ENCODE measurements at places on chromosomes 7 and 10. TPM values are rescaled to one million over a fixed set of nuclear protein-coding genes. Genes with fewer than 3 reads are reported as not detected.
A peak's percentile ranks its signal among the peaks of the same experiment; 100 is the strongest.

CRTAC1 gene
- 0.25 TPM for total RNA-seq

COL1A2 gene
- total RNA-seq = 86.2 TPM

GRCh38 chr7:103063895-103064294, 10.7 kb downstream of the FBXL13 start:
- H3K36me3 ChIP-seq = no peaks in the 10 kb centered on the region
- no peak for DNase-seq
- no peak overlapping the region for H3K27ac ChIP-seq
- no peak overlapping the region for H3K4me3 ChIP-seq

DNA sequence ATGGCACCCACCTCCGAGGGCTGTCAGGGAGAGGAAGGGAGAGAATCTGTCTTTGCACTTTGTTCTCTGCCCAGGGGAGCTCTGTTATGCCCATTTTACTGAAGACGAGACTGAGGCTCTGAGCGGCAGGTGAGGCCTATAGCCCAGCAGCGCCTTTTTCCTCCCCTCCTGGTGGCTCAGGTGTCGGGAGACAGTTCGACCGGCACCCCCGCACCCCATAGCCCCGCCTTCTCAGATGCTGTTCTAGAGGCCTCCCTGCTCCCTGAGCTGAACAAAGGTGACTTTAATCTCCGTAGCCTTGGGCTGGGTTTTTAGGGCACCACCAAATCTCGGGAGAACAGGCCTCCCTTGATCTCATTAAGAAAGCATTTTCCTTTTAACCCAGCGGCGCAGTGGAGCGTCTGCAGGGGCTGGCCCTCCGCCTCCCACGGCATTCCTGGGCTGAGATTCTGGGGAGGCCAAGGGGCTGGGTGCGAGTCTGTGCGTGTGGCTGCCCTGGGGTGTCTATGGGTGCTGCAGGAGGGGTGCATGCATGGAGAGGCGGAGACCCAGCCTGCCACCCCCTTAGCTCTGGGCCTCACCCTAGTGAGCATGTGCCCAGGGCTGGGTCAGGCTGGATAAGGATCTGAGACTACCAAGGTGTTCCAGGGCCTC, 3.3 kb downstream of the LFNG start:
- no peaks in the 10 kb centered on the region for H3K27me3 ChIP-seq
- H3K27ac ChIP-seq = no peak overlapping the region
- peaks cover 2% of the 10 kb centered on the region for H3K4me1 ChIP-seq
- no peaks in the 10 kb centered on the region for H3K36me3 ChIP-seq

- H3K36me3 ChIP-seq = no peaks in the 10 kb centered on the region
- H3K27ac ChIP-seq = peak overlapping the region; percentile 85
- H3K27me3 ChIP-seq = no peaks in the 10 kb centered on the region
- peaks cover 8% of the 10 kb centered on the region for H3K4me1 ChIP-seq
- no peak overlapping the region for H3K4me3 ChIP-seq
These were observed 18.9 kb upstream of the NRBF2 start for GRCh38 chr10:63114031-63114814.

DNA sequence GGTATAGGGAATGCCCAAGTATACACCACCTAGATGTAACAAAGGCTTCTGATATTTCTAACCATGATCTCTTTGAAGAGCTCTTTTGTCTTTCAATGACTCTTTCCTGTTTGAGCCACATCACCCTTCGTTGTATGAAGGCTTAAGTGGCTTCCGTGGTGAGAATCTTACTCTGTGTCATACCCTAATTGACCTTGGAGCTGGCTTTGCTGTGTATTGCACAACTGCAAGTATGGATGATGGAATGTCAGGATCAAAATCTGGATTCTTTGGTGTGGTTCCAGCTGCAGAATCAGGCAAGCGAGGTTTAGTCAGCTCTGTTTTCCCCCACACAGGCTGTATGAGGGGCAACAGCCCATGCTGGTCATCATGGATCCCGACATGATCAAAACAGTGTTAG, 16.0 kb downstream of the CYP3A43 start:
- H3K27me3 ChIP-seq = no peaks in the 10 kb centered on the region
- no peak overlapping the region for H3K4me3 ChIP-seq
- H3K27ac ChIP-seq = no peak overlapping the region
- no peaks in the 10 kb centered on the region for H3K4me1 ChIP-seq
- H3K36me3 ChIP-seq = peaks cover 34% of the 10 kb centered on the region

All from liver (tissue), 10 donors.